ENCODE measurements at places on chromosomes 5 and 9. TPM values are rescaled to one million over a fixed set of nuclear protein-coding genes. Genes with fewer than 3 reads are reported as not detected.

DNA sequence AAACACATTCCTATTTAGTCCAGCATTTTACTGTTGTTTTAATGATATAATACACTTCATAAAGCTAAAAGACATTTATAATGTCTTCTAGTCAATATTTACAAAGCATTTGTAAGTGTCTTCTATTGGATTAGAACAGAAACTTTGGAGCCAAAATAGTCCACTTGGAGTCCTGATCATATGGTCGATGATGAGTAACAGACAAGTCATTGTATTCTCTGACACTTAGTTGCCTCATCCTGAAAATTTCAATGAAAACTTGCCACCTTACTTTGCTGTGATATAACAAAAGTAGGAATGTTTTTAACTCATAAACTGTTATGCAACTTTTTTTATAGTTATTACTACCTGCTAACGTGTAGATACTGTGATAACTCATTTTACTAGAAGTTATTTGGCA lies 132.5 kb downstream of the GABRB2 start:
- DNase-seq, result no peak

- DNase-seq, result peak; percentile 28
Observed at GRCh38 chr5:34582371-34582770, 73.8 kb upstream of the RAI14 start.

DNA sequence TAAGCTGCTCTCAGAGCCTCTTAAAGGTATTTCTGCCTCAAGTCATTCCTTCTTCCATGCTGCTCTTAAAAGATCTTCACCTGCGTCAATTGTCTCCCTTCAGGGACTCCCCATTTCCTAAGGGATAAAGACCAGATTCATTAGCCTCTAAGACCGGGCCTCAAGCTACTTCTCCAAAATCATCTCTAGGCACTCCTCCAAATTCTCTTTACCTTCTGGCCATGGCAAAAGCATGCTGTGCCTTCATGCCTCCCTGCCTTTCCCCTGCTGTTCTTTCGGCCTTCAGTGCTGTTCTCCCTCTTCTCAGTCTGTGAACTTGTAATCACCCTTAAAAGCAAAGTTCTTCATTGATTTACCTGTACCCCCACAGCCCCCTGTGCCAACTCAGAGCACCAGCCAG lies 4.4 kb downstream of the TMOD1 start:
- no peak for DNase-seq

- DNase-seq, result peak; percentile 12
Observed at GRCh38 chr9:19720377-19720776, 68.5 kb downstream of the SLC24A2 start.

- DNase-seq, result no peak
Observed at GRCh38 chr5:23631302-23632045, 124.1 kb downstream of the PRDM9 start.

DNA sequence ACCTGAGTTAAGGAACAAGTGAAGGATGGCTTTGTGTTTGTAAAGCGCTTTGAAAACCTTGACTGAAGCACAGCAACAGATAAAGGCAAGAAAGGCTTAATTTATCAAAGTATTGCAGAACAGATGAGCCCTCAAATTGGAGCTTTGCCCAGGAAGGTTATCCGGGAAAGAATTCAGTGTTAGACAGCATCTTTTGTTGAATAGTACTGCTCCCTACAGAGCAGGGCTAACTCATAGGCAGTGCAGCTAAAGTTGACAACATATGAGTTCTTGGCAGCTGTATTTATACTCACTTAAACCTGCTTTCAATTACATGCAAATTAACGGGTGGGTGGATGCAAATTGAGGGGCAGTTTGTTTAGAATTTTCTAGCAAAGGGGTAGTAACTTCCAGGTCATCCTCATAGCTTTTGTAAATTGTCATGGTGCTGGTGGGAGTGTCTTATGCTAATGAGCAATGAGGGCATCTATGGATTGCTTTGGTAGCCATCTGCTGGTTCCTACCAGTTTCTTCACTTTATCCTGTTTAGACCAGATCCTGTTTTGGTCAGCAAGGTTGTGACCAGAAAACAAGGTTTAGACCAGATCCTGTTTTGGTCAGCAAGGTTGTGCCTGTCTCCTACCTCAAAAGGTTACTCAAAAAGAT lies 105.8 kb downstream of the GDA start:
- no peak for DNase-seq

DNA sequence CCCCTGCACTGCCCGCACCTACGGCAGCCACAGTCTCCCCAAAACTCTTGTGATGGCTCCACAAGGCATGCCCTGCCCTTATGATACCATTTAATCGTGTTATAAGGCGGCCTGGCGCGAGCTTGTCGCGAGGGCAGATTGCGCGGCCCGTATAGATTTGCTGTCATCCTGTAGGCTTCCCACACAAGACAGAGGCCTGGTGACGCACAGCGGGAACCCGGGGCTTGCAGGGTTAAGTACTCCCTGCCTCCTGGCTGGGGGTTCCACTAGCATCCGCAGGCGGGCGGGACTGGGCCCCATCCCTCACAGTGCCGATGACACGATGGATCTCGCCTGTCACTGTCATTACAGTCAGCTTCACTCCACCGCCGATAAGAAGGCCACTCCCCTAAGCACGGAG lies 364.9 kb upstream of the IRX2 start:
- DNase-seq, result no peak

- DNase-seq, result no peak
Observed at GRCh38 chr9:4689687-4690104, 10.3 kb downstream of the CDC37L1 start.

GRCh38 chr5:12911156-12911555 lies 1006.9 kb upstream of the CTNND2 start:
- DNase-seq, result no peak

- no peak for DNase-seq
Observed at GRCh38 chr5:27290172-27290571, 251.8 kb upstream of the CDH9 start.

DNA sequence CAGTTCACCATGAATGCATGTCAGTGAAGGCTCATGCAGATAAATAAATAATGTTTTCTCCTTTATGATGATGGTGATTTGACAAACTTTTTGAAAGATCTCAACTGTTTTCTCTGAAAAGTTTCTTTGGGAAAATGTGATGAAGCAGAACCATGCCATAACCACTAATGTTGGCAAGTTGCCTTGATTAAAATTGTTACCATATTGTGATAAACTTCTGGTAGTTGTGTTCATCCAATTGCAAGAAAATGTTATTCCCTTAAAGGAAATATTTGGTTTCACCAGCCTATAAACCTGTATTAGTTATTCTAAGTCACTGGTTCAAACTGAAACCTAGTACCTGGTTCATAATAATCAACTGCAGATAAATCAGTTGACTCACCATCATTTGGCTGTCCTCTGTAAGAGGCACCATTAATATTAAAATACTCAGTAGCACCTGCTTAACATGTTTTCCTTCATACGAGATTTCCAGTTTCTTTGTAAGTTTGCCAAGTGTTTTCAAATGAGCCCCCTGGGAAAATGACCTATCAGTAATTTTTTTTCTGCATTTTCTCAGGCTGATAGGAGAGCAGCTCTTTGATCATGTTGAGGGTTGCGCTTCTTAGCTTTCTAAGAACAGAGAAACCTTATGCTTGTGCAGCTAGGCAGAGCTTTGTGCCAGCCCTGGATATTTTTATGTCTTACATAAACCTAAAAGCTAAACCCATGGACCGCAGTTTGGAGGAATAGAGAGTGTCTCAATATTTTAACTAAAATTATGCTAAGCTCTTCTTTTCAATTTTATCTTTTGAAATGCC lies 88.0 kb downstream of the LURAP1L start:
- DNase-seq, result no peak

Gene OSTF1
- total RNA-seq, result 86.7 TPM

Gene LHX6
- total RNA-seq, result 1.9 TPM

Gene PLPPR1
- total RNA-seq, result not detected
